ENCODE measurements at places on chromosomes 3 and 15.

- DNase-seq, result no peak
These were observed 103.6 kb downstream of the ALDH1A2 start for GRCh38 chr15:57961919-57962318.

DNA sequence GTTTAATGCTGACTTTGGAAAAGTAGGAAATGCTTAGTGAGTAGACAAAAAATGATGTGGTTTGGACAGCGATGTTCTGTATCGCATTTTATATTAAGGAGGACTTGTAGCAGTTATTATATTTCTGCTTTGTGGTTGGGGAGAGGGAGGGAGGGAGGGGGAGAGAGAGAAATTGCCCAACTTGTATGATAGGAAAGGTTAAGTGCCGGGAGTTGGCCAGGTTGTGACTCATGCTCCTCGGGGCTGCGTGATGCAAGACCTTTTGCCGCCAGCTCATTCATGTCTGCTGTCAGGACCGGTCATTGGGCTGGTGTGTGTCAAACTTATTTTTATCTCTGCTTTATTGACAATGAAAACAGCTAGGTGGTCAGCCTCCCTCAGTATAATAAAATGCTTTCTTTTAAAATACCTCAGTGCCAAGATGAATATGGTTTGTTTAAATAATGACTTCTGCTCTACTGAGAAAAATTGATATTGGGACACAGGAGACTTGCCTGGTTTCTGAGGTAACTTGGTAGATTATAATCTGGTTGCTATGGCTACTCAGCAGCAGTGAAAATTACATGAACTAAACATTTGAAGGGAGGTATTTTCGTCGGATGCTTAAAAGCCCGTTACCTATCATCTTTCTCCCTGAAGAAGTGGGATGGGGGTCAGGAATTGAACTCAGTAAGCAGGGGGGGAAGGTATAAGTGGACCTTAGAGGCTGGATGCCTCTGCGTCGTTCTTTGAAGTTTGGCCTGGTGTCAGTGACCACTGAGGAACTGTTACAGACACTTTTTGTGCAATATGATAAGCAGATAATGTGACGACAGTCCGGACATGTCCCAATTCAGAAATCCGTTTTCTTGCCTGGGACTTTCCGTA, 90.7 kb downstream of the FNDC3B start:
- no peak for DNase-seq

DNA sequence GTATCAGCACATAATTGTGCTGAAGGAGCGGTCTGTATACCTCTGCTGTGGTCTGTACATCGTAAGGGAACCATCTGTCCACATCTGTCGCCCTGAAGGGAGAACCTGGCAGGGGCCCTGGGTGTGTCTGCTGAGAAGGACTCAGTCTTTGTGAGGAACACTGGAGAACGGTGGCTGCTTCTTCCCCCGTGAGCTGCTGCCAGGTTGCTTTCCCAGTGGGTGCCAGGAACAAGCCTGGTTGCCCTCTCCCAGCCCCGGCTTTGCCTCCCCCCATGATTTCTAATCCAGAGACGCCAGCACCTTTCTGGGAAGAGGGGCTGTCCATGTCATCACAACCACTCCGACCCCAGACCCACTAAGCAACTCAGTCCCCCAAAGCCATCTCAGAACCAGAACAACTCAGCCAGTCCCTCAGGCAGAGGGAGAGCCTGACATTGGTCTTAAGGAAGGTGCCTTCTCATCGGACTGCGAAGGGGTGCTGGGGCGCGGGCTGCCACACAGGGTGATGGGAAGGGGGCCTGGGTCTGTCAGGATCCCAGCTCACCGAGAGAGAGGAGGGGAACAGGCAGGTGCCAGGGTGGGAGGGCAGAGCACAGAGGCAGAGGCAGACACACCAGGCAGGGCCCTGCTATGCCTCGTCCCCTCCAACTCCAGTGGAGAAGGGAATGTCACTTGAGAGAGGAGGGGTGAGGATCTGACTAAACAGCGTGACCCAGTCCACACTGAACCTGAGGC, 8.5 kb downstream of the TNK2 start:
- no peak for DNase-seq

GRCh38 chr3:107201146-107201545, 176.1 kb upstream of the CCDC54 start:
- DNase-seq, result no peak

DNA sequence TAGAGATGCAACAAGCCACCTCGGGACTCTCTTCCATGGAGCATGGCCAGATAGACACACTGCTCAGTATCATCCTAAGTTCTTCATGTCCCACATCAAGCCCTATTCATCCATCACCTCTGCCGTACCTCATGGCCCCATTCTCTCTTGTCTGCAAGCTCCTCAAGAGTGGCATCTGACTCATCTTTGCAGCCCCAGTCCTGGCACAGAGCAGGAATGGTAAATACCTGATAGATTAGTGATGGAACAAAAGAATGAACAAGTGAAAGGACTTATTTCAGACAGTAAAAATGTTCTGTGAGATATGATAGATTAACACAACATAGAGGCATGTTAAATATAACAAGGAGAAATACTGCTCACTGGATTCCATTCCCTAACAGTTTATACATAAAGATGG, 176.4 kb downstream of the ISL2 start:
- no peak for DNase-seq

DNA sequence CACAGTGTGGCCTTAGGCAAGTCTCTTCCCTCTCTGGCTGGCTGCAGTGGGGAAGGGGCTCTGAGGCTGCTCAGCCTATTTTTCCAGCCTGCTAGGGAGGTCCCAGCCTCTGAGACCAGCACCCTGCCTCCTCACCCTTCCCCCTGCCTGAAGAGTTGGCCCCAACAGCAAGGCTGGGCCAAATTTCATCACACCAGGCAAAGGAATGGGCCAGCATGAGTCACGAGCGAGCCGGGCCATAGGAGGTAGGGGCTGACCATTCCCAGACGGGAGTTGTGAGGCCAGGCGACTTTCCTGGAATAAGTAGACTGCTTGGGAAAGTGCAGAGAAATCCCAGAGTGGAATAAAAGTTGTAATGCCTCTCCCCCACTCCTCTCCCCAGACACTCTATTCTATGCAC, 5.7 kb upstream of the FBLN2 start:
- DNase-seq, result no peak

- DNase-seq, result no peak
These were observed 169.0 kb downstream of the GHSR start for GRCh38 chr3:172279191-172279640.

- DNase-seq, result no peak
These were observed 236.1 kb downstream of the RORA start for GRCh38 chr15:60993008-60993407.

DNA sequence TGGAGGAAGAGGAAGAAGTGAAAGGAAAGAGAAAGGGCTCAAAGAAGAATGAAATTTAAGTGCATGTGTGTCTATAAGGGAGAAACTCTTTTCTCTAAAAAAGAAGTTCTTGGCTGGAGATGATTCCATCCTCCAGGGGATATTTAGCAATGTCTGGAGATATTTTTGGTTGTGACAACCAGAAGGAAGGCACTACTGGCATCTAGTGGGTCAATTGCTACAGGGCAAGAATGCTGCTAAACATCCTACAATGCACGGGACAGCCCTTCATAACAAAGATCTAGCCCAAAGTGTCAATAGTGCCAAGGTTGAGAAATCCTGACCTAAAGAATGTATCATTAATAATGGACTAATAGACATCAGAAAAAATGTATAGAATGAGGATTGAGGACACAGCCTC, 57.4 kb upstream of the ST3GAL6 start:
- DNase-seq, result no peak

DNA sequence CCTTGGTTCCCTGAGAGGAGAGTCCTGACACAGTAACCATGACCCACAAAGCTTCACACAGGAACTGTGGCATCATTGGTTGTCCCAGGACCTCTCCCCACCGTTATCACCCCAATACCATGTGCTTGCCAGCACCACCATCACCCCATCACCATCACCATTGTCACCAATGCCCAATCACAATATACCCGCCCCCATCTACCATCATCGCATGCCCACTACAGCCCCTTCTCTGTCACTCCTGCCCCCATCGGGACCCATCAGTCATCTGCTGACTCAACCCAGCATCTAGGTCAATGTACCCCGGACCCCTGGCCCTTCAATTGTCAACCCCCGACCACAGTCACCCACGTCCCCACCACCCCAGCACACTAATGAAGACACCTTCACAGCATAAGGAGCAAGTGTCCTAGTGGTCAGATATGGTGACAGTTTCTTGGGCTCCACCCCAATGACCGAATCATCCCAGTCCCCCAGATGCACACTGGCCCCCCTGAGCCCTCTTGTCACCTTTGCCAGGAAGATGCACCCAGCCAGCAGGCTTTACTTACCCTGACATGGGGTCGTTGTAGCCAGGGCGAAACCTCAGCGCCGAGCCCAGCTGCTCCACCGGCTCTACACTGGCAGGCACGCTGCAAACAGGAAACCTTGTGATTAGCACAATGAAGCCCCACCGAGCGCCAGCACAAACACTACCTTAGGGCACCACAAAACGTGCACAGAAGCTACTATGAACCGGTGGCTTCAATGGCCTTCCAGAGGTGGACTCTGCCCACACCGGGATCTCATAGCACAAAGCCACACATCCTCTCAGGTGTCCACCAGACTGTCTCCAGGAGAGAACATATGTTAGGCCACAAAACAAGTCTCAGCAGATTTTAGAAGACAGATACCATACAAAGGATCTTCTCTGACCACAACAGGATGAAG, 25.1 kb downstream of the SHISA5 start:
- DNase-seq, result no peak

DNA sequence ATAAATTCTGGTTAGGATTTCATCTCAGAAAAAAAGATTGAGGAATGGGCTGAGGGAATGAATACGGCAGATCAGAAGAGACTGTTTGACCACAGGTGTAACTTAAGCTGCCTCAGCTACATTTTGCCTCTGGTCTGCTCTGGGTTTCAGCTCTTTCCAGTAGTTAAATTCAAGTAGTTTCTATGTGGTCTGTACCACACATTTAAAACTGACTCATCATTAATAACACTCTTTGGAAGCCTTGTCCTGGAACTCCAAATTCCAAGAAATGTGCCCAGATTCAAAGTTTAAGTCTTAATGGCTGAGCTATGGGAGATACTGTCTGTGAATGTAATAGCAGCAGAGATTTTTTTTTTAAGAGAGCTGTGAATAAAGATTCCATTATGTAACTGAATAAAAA, 133.1 kb upstream of the IGSF10 start:
- DNase-seq, result no peak

GRCh38 chr15:89448825-89449224, 47.6 kb downstream of the RHCG start:
- DNase-seq, result no peak

All from NCI-H2171 (cell line).